Epithelial cell of proximal tubule (primary cell): ENCODE measurements at places on chromosomes 7 and 10.
A peak's percentile ranks its signal among the peaks of the same experiment; 100 is the strongest.

DNA sequence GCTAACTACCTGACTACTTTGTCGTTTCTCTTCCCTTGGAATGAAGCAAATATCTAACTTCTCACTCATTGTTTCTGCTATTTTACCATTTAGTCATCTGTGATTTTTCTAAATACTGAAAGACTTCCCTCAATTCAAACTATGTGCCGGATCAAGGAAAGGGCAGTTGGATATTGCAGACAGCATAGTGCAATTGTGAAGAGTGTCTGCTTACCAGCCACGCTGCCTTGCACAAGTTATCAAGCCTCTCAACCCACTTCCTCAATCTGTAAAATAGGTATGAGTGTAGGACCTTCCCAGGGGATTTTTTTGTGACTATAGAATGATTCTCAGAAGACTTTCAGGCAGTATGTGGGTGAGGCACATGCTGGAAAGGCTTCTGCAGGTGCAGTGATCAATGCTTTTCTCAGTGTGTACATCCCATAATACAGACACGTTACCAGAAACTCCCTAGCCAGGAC lies 54.3 kb downstream of the EGFR start:
- no peak for DNase-seq

- no peak for DNase-seq
Observed at GRCh38 chr7:74221713-74222112, 11.9 kb downstream of the LAT2 start.

DNA sequence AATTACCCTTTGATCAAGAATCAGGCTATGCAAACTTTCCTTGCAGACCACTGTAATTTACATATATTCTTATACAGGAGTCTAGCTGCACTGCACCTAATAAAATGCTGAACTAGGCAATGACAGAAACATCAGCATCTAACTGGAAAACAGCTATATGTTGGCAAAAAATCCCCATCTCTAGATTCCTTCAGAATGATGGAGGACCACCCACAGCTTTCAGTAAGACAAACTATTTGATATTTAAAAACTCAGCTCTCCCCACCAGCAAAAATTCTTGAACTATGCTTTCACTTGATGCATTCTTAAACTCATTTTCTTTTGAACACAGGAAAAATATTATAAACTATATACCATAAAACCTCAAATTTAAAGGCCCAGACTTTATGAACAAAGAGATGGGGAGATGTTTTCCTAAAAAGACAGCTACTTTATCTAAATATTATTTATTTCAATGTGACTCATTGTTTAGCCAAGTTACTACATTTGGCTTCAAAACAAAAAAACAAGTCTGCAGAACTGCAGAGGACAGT lies 77.4 kb downstream of the SEMA3C start:
- DNase-seq = no peak

DNA sequence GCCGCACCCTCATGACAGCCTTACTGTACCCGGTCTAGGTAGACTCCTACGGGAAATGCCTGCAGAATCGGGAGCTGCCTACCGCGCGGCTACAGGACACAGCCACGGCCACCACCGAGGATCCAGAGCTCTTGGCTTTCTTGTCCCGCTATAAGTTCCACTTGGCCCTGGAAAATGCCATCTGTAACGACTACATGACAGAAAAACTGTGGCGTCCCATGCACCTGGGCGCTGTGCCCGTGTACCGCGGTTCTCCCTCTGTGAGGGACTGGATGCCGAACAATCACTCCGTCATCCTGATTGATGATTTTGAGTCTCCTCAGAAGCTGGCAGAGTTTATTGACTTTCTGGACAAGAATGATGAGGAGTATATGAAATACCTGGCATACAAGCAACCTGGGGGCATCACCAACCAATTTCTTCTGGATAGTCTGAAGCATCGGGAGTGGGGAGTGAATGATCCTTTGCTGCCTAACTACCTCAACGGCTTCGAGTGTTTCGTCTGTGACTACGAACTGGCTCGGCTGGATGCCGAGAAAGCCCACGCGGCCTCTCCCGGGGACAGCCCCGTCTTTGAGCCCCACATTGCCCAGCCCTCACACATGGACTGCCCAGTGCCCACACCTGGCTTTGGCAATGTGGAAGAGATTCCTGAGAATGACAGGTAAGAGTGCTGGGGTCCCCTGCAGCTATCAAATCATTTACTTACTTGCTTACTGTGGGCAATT lies 8.5 kb upstream of the CHCHD1 start:
- no peak for DNase-seq

- DNase-seq = no peak
Observed at GRCh38 chr10:99329554-99330346, 594 bp downstream of the CNNM1 start.

GRCh38 chr10:114749014-114749413 lies 72.6 kb upstream of the FHIP2A start:
- no peak for DNase-seq

GRCh38 chr7:157310676-157311185 lies 26.1 kb upstream of the DNAJB6 start:
- no peak for DNase-seq

DNA sequence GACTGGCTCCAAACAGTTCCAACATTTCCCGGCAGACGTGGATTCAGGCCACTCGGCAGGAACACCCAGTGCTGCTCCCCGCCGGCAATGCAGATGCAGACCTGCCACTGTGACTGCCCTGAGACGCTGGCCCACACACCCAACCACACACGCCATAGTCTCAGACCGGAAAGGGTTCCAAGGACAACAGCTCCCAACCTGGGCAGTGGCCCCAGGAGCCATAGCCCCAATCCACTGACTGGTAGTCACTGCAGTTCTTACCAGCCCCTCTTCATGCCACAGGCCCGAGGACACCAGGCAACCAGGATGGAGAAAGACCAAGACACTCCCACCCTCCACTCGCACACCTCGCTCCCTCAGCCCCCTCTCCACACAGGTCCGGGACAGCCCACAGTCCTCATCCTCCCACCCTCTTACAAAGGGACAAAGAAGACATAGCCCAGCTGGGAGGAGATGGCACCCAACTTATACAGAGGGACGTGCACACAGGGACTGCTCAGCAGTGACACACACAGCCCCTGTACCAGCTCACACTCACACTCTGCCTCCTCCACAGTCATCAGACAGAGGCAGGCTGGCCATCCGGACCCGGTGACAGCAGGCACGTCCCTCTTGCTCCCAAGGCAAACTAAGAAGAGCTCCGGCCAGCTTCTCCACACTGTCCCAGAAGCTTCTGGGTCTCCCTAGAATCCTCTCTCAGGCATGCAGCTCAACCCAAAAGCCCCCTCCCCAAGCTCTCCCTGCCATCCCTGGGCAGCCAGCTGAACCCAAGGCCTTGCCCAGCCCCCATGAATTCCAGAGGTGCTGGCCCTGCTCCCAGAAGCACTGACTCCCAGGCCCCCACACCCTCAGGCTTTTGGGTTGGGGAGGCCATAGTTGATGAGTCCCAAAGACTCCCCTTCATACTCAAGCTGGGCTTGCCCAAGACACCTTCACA lies 24.8 kb downstream of the KCNH2 start:
- no peak for DNase-seq

GRCh38 chr10:79229071-79229541 lies 118.2 kb upstream of the PPIF start:
- no peak for DNase-seq

- DNase-seq = no peak
Observed at GRCh38 chr7:26078437-26079336, 73.3 kb upstream of the NFE2L3 start.

DNA sequence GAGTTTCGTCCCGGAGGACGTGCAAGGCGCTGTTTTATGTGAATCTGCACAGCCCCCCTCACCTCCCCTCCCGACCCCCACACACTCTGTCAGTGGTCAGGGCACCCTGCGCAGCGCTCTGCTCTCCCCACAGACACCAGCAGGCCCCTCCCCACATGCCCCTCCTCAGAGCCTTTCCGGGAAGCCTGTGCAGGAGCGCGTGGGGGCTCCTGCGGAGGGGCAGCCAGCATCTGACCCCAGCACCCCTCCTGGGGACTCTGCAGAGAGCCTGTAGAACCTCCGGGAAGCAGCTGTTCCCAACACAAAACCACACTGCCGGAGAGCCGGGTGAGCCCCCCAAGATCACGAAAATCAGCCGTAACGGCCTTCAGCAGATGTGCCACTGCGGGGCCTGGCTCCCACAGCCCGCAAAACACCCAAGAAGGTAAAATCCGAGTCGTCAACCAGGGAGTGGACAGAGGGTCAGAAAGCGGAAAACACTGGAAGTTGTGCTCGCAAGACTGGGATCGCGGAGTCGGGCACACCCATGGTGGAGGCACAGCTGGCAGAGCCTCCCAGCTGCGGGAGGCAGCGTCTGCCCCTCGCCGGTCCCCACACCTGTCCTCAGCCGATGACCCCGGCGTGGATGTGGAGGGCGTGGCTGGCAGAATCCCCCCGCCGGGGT lies 53.8 kb upstream of the PDGFA start:
- no peak for DNase-seq

GRCh38 chr10:3769556-3769955 lies 15.5 kb downstream of the KLF6 start:
- no peak for DNase-seq

DNA sequence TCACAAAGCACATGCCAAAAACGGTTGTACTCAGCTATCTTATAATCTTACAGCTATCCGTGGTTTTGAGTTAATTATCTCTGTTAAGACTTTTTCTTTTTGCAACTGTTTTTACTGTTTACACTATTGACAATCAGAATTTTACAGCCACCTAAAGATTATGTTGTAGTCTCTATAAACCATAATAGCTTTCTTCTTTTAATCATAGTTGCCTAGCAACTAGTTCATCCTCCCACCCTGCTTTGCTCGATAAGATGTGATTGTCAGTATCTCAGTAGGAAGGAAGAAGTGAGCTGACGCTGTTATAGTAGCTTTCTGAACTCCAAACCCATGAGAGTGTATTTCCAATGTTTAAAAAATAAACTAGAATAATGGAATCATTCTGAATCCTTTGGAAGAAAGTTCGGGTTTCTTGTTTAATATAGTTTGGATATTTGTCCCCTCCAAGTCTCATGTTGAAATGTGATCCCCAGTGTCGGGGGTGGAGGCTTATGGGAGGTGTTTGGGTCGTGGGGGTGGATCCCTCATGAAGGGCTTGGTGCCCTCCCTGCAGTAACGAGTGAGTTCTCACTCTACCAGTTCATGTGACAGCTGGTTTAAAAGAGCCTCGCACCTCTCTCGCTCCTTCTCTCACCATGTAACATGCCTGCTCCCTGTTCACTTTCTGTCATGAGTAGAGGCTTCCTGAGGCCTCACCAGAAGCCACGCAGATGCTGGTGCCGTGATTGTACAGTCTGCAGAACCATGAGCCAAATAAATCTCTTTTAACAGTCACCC lies 68.1 kb downstream of the SVOPL start:
- no peak for DNase-seq

DNA sequence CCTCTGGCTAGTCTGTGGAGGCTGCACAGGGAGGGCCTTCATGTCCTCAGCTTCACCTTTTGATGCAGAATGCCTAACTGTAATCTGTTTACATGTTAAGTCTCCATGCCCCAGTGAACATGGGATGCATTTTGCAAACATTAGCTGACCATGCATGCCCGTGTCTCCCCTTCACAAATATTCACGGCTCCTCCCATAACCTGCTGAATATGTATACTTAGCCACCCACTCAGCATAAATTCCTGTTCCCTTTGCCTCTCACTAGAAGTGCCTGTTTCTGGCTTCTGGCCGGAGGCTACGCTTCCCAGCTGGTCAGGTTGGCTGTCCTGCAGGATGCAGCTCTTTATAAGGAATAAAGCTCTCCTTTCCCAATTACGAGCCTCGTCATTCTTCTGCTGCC lies 552.7 kb downstream of the DNAJB6 start:
- no peak for DNase-seq

DNA sequence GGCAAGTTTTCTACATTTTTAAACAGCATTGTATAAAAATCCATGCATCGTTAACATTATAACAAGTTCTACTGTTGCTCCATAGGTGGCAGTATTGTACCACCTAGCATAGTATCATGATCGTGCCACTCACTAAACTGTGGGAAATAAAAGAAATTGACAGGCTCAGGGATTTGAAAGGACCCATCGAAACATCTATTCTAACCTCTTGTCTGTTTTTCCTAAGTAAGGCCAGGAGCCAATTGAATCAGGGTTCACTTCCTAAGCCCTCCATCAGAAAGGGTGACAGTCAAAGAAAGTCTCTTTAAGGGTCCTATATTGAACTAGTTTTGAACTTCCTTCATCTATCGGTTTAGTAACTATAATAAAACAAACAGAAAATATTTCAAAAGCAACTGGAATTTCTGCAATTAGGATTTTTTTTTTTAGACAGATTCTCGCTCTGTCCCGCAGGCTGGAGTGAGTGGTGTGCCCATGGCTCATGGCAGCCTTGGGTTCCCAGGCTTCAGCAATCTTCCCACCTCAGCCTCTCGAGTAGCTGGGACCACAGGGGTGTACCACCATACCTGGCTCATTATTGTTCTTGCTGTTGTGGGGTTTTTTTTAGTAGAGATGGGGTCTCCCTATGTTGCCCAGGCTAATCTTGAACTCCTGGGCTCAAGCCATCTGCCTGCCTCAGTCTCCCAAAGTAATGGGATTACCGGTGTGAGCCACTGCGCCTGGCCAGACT lies 9.4 kb downstream of the HACD1 start:
- no peak for DNase-seq

- peak; percentile 41 for DNase-seq
Observed at GRCh38 chr10:29689001-29689400, 54.2 kb upstream of the SVIL start.

GRCh38 chr10:61299156-61299555 lies 154.0 kb downstream of the TMEM26 start:
- DNase-seq = no peak

- DNase-seq = no peak
Observed at GRCh38 chr7:87912121-87912520, 21.9 kb upstream of the ADAM22 start.

- DNase-seq = no peak
Observed at GRCh38 chr10:90398566-90398965, 459.3 kb downstream of the HTR7 start.

DNA sequence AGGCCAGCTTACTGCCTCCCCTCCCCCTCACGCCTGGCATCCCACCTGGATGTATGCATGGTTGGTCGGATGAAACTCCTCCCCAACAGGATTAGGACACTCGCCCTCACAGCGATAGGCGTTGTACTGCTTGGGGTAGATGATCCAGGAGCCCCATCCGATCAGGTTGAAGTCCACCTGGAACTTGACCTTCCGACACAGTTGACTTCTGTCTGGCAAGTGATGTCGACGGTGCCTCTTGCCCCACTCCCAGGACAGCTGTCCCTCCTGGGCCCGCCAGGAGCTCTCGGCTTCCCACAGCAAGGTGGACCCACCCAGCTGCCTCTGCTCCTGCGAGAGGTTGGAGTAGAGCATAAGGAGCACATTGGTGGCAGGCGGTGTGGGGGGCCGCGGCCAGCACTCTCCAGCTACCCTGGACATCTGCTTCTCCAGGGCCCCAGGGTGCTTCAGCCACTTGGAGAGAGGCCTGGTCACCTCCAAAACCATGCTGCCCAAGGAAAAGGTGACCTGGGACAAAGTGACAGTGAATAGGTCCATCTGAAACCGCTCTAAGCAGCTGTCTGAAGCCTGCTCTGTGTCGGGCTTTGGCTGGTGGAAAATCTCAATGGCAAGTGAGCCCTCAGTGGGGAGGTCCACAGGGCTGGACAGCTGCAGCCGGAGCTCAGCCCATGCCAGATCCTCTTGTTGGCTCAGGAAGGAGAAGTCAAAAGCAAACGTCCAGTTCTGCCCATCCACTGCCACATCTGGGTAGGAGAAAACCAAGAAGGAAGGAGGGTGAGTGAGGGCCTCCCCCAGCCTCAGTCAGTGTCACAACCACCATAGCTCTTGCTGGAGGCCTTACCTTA lies 6.0 kb downstream of the NODAL start:
- DNase-seq = no peak

GRCh38 chr10:131371571-131371970 lies 60.0 kb upstream of the TCERG1L start:
- DNase-seq = no peak
